Jurkat, Clone E6-1 (cell line): ENCODE measurements at places on chromosomes 11 and 22.

GRCh38 chr11:122393209-122393860 lies 262.2 kb upstream of the UBASH3B start:
- DNase-seq = no peak

DNA sequence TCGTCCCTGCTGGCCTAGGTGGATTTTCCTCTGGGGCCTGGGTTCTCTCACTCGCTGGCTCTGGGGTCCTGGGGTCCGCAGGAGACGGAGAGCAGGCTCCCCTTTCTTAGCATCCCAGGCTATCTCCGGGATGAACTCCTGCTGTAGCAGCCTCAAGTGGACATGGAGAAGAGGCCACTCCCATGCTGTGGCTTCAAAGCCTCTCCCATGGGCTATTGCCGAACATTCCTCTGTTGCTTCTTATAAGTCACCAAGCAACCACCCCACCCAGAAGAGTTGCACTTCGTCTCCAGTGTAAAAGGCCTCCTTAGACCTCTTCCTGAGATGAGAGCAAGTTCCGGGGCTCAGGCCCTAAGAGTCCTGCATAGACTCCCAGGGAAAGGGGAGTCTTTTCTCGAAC lies 124.0 kb upstream of the RCN1 start:
- DNase-seq = no peak

DNA sequence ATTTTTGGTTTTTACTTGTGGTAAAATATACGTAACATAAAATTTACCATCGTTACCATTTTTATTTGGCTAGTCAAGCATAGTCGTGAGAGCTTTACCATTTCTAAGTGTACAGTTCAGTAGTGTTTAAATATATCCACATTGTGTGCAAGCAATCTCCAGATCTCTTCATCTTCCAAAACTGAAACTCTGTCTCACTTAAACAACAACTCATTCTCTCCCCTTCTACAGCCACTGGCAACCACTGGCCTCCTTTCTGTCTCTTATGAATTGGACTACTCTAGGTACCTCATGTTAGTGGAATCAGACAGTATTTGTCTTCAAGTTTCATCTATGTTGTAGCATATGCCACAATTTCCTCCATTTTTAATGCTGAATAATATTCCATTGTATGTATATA lies 37.4 kb downstream of the SMC1B start:
- no peak for DNase-seq

DNA sequence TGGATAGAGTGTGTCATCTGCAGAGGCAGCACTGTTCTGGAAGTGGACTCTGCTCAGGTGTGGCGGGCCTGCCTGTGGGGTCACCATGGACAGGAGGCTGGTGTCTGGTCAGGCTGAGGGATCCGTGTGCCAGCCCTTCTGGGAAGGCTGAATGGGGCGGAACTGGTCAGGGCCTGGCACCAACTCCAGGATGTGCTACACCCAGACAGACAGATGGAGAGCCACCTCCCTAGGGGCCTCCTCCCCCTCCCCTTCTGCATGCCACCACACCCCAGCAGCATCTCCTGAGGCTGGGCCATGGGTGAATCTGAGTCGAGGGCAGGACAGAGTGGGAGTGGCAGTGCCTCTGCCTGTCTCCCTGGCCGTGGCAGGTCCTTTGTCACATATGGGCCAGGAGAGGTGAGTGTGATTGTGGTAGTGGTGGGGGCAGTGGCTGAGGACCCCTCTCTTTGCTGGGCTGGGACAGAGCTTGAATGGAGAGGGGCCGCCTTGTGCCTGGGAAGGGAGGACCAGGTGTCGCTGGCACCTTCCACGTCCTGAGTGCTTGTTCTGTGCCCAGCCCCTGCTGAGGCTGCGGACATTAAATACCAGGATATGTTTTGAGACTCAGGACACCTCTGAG lies 29.1 kb downstream of the ST3GAL4 start:
- no peak for DNase-seq

- no peak for DNase-seq
These were observed 144.6 kb downstream of the WT1 start for GRCh38 chr11:32290783-32291182.
